ENCODE measurements at places on chromosomes 2 and 18.

DNA sequence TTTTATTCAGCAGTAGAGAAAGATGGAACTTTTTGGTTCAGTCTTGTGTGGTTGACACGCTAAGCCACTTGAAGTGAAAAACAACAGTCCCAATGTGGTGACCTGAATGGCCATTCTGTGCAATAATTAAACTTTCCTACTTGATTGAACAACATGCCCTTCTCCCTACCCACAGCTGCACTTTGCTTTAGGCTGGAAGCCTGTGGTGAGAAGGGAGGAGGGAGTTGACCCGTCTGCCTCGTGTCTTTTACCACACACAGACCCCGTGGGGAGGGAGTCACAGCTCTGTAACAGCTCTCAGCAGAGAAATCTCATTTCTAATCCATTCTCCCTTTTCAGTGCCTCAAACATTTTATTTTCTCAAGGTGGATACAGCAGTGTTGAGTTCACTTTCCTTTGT, 138.2 kb upstream of the PKDCC start:
- no peak for DNase-seq

DNA sequence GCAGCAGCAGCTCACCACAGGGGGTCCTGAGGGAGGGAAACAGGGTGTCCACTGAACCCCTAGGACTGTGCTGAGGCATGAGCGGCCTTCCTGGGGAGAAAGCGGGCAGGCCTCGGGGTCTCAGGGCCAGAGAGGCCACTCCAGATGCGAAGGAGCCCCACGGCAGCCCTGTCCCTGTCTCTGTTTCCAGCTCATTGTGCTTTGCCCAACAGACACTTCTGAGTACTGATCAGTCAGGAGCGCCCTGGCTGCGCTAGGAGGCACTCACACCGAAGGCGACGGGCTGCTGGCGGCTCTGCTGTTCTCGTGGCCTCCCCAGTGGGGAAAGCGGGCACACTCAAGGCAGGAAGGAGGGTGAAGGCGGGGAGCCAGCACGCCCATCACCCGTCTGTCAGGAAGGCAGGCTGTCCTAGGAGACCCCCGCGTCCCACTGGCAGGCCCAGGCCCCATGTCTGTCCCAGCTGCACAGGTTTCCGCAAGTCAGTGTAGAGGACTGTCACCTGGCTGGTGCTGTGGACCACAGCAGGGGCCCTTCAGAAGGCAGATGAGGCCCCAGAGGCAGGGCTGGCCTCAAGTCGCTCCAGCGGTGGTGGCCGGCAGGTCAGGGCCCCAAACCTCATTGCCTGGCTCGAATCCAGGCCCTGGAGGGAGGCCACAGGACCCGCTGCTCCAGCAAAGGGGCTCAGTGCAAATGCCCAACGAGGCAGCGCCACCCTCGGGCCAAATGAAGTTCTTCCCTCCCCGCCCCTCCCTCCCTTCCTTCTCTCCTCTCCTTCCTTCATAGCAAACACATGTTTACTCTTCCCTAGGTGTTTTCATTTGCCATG, 6.8 kb downstream of the ESPNL start:
- no peak for DNase-seq

DNA sequence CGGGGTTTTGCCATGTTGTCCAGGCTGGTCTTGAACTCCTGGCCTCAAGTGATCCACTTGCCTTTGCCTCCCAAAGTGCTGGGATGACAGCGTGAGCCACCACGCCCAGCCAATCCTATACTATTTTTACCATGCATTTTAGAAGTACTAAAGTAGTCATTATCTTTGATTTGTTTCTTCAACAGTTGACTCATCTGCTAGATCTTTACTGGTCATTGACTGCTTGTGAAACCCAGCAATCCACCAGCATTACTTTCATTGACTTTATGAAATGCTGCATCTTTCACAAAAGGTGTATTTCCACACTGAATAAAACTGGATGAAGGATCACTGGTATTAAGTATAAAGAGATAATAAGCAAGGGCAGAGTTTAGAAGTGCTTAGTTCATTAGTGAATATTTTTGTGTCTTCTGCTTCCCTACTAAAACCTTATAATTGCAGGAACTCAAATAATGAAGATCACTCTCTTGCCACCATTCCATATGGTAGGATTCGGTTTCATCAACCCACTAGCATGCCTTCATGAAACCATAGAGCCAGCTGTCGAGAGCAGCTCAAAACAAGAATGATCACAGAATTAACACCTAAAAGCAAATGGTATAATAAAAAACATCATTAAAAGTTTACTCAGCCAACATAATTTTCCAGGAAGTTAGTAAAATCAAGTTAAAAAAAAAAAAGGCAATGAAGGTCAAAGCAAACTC, 33.1 kb downstream of the IRS1 start:
- DNase-seq = no peak

GRCh38 chr2:89848763-89849368, 1157.4 kb downstream of the RPIA start:
- DNase-seq = no peak

DNA sequence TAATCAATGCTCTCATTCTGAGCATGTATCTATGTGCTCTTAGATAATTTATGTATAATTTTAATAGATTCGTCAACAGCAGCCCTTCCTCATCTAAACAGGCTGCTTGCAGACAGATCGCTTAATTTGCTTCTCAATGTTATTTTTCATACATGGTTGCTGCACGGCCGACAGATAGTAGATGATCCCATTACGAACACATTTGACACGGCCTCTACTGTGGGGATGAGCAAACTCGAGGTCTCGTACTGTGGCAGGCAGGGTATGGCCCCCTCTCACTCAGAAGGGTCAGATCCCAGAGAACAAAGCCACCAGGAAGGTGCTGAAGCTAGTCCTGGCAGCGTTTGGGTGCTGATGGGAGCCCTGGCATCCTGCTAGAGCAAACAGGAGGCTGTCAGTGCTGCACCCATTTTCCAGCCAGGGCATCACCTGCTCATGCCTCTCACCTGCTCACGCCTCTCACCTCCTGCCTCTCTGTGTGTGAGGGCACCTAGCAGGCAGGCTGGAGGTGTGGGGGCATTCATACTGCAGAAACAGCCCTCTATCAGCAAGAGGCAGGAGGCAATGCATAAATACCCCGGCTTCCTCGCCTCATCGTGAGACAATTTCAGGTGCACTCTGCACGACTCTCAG, 80.0 kb downstream of the KLHL29 start:
- DNase-seq = no peak

DNA sequence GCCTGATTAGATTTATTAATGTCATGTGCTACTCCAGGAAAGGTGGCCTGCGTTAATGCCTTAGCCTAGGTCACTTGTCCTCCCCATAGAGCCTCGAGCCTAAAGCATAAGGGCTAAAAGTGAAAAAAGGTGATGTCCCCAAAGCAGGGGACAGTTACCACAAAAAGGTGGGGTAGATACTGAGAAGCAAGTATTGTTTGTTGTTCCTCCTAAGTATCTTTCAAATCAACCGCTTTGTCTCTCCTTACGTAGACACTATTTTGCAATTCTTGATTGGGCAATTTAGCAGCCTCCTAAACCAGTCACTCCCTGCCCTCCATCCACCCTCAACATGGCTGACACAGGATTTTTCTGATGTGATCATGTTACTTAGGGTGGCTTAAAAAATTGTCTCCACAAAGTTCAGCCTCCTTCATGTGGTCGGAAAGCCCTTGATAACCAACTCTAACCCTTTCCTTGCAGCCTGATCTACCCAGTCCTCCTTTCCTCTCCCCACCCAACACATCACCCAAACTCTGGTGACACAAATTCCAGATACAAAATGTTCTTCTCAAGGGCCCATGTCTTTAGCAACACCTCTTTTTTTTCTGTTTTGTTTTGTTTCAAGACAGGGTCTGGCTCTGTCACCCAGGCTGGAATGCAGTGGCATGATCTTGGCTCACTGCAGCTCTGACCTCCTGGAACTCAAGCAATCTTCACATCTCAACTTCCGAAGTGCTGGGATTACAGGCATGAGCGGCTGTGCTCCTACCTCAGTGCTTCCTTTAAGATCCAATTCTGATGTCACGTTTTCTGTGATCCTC, 6.9 kb downstream of the INHA start:
- DNase-seq = no peak

- no peak for DNase-seq
Observed at GRCh38 chr2:172811027-172811426, 75.4 kb downstream of the RAPGEF4 start.

DNA sequence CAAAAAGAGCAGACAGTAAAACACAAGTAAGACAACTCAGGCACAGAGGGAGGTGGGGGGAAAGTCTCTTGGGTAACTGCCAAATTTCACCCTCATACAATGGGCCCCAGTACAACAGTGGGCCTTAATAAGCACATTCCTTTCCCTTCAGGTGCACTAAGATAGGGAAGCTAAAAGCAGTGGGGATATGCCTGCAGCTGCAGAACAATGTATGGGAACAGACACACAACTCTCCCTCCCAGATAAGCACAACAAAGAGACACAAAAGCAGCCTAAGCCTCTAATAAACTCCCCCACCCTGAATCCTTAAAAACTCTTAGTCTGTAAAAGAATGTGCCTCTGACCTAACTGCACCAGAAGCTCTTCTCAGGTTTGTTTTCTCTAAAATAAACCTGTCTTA, 24.5 kb downstream of the GALNT14 start:
- DNase-seq = no peak

- DNase-seq = no peak
Observed at GRCh38 chr18:7784171-7784570, 217.1 kb downstream of the PTPRM start.

DNA sequence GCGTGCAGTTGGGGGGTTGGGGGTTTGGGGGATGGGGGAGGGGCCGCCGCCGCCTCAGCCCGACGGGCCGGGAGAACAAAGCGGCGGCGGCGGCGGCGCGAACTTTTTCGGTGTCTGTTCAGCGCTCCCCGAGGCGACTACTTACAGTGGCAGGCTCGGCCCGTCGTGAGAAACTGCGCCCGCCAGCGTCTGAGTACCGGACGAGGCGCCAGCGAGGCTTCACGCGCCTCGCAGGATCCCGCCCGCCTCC, 172 bp downstream of the PRKD3 start:
- DNase-seq = no peak

GRCh38 chr18:46414863-46415262, 242.2 kb downstream of the LOXHD1 start:
- no peak for DNase-seq

DNA sequence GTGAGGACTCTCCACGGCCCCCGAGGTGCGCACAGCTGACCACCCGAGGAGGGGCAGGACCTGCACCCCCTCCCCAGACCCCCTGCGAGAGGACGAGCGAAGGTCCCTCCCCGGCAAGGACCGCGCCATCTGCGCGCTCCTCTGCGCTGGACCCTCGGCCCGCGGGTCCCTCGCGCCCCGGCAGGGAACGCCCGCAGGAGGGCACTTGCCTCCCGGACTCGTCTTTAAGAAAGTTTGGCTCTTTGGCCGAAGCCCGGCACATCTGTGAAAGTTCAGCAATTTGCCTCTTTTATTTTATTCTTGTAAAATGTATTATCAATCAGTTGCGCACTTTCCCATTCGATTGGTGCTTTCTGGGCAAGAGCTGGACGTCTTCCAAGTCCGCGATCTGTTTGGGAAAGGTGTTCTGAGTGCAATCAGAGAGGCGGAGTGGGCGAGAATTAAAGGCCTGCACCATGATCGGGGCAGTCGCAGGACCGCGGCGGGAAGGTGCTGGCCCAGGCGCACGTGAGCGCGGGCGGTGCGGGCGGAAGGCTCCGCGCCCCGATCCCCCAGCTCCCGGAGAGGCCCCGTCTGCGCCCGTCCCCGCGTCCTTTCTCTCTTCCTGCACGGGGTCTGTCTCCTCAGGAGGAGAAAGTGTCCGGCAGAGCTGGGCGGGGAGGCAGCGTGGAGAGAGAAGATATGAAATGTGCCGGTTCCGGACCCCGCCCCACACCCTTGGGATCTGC, 1.6 kb upstream of the ALKAL2 start:
- no peak for DNase-seq

GRCh38 chr2:230893338-230893737, 28.6 kb downstream of the ITM2C start:
- no peak for DNase-seq

- DNase-seq = no peak
Observed at GRCh38 chr2:84801811-84802210, 79.1 kb downstream of the TRABD2A start.

GRCh38 chr18:8813611-8814010, 108.3 kb downstream of the MTCL1 start:
- DNase-seq = no peak

All from activated CD4-positive, alpha-beta T cell treated with anti-CD3 and anti-CD28 coated beads, Interleukin-2, amount 50 U/mL, for 24 hours (primary cell).